ENCODE measurements at places on chromosomes 13 and 19.
A peak's percentile ranks its signal among the peaks of the same experiment; 100 is the strongest.

GRCh38 chr19:13781547-13781946, 7.3 kb downstream of the C19orf53 start:
- peak; percentile 33 for DNase-seq

- no peak for DNase-seq
Measured at GRCh38 chr13:25292301-25292700, 5.0 kb upstream of the MTMR6 start.

DNA sequence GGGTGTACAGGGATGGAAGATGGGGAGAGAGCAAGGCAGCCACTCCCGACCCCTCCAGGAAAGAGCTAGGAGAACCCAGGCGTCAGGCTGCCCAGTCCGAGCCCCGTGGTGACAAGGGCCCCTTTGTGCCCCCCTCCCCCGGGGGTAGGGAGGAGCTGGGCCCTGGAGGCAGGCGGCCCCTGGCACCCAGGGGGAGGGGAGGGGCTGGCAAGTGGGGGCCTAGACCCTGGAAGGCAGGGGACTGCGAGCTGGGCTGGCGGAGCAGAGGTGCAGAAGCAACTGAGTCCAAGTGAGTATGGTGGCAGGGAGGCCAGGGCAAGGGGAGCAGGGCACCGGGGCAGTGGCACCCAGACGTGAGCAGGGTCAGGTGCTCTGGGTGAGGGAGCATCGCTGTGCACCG, at the start of gene MAG:
Gene MAG (plus strand): TSS at position 246 of the 400 bp plus-strand sequence. CDS start 3,248 bp downstream, outside the sequence.
- DNase-seq: no peak

DNA sequence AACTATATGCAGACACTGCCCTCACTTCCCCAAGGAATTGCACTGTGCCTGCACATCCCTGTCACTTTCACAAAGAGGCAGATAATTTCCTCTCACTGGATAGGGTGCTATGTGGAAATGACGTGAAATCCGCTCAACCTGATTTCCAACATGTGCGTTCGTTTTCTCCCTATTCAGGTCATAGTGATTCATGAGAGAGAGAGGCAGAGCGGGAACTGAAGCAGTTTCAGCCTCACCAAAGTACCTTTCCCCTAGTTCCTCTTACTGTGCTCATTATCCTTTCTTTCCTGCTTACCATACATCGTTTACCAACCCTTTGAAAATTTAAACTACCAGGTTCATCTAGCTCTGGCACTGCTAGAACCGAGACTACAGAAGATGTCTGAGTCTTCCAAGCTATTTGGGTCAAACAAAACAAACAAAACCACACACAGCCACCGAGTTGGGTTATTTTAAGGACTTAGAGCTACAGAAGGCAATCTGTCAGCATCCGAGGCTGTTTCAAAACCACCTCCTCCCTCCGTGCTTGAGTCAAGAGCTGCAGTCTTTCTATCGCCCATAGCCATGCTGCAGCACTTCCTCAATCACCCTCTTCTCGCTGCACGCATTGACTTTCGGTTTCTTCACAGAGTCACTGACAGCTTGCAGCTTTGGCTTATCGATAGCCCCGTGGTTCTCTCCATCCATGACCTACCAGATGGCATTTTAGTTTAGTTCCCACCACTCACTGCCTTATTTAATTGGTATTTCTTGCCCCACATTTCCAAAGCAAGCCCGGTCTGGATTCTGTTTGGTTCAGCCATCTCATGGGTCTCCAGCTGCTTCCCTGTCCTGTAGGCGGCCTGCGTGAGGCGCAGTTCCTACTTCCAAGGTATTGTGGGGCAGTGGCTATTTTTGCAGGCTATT, 1395.8 kb downstream of the EFNB2 start:
- no peak for DNase-seq

DNA sequence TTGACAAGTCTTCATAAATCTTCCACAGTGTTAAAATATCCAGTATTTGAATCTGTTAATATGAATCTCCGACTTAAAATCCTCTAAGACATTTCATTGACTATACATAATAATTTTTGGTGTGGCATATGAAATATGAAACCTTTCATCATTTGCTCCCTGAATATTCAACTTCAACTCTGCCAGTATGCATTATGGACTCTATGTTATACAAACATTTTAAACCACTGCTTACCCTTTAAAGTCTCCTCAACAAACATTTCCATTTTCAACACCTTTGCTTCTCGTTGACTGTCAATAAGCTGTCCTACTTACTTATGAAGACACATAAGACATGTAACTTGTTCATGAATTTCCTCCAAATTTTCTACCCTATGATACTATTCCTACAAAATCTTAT, 579.4 kb upstream of the SLITRK6 start:
- no peak for DNase-seq

All from GOT3 (cell line).